ENCODE measurements at places on chromosomes 4 and X.

GRCh38 chr4:147928400-147928799, 196.5 kb downstream of the ARHGAP10 start:
- no peak for DNase-seq

GRCh38 chr4:82797040-82797404, 1.6 kb downstream of the SCD5 start:
- peak; percentile 33 for DNase-seq

- no peak for DNase-seq
These were observed 32.0 kb upstream of the SPON2 start for GRCh38 chr4:1204286-1204827.

DNA sequence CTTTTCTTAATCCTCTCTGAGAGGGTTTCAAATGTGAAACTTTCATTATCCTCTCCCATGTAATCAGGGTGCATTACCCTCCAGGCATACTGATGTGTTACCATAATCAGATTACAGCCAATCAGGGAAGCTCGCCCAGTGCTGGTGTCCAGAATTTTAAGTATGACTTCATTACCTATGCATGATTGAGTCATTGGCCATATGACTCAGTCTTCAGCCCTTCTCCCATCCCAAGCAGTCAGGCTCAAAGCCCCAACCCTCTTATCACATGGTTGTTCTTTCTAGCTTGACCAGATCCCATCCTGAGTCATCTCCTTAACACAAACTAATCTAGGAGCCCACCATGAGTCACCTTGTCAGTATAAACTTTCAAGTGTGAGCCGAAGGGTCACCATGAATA, 1668.1 kb upstream of the AGA start:
- DNase-seq, result no peak

DNA sequence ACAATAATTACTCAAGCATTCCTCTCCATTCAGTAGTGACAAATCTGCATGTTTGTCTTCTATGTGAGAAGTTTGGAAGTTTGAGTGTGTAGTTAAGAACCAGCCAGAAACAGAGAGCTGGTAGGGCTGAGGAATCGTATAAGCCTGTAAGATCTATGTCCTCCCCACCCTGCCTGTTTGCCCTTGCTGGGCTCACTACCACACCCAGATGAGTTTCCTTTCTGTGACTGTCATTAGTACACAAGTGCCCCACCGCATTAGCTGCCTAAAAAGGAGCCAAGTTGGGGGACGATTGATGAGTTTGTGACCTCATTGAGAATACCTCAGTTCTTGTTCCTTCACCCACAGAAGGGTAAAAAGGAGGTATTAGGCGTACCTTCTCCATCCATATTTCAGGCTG, 28.3 kb downstream of the DOCK11 start:
- no peak for DNase-seq

GRCh38 chr4:25043548-25043947, 12.8 kb upstream of the LGI2 start:
- DNase-seq, result no peak

GRCh38 chr4:109079201-109079600, 223.3 kb downstream of the COL25A1 start:
- no peak for DNase-seq

- no peak for DNase-seq
These were observed 45.9 kb downstream of the ABLIM2 start for GRCh38 chr4:8112672-8113071.

DNA sequence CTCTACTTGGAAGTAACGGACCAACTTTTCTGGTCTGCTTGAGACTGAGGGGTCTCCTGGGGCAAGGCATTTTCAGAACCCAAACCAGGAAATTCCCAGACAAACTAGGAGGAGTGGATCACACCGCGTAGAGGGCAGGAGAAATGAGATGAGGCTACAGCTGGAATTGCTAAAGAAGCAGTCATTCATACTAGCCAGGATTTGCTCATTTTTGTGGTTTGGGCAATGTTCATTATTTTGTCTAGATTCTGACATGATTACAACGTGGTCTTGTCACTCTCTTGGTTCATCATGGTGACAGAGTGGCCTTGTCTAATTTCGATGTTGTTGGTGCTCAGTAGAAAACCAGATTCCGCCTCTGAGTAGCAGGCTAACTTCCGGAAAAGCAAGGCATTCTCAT, 63.2 kb downstream of the BANK1 start:
- DNase-seq, result no peak

DNA sequence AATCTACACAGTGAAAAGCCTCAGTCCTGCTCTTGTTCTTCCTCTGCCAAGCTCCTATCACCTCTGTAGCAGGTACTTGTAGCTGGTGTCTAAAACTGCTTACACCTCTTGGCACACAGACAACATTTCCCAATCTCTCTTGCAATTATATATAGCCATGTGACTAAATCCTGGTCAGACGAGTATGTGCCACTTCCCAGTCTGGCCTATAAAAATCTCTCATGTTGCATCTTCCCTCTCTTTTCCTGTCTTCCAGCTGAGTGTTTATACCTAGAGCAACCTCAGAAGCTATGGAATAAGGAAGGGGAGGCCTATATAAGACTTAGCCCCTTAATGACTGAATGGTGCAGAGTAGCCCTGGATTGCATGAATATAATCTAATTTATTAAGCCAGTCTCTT, 105.8 kb downstream of the RNF150 start:
- peak; percentile 85 for DNase-seq

DNA sequence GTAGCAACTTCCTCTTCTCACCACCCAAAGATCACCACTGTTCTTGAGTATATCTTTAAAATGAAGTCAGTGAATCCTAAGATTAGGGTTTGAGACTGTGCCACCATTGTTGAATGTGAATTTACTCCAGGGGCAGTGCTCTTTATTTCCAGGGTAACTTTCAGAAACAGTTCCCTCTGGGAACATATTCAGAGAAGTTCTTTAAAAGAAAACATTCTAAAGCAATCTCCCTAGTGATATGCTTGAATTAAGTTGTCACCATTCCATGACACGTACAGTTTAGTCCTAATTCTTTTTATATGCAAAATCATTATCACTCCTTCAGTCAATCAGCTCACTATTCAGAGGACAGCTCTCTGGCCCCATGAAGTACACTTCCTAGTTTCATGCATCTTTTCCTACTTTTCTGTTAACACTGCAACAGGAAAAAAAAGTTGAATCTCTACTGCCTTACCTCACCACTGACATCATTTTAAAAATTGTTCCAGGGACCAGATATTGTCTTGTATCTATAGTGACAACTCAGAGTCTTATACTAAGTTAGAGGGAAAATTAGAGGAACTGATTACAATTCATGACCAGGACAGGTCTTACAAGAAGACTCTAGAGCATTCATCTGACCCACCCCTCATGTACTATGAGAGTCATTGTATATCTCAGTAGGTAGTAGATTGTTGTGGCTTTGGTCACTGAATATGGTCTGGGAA, 49.8 kb downstream of the PARM1 start:
- DNase-seq, result no peak

DNA sequence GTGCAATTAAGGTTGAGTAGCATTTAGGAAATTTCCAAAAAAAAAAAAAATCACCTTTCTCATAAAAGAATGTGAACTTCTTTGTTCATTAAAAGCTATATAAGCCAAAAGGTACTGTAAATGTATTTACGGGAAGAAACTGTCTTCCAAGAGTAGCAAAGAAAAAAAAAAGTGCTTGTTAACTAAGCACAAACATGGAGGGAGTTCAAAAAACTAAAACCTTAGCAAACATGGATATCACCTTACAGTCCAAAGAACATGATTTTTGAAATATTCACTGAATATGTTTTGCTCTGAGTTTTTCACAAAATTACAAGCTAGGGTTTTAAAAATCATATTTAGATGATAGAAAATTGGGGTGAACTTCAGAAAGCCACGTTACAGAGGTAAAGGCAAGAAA, 217.5 kb downstream of the ADAMTS3 start:
- DNase-seq, result no peak

DNA sequence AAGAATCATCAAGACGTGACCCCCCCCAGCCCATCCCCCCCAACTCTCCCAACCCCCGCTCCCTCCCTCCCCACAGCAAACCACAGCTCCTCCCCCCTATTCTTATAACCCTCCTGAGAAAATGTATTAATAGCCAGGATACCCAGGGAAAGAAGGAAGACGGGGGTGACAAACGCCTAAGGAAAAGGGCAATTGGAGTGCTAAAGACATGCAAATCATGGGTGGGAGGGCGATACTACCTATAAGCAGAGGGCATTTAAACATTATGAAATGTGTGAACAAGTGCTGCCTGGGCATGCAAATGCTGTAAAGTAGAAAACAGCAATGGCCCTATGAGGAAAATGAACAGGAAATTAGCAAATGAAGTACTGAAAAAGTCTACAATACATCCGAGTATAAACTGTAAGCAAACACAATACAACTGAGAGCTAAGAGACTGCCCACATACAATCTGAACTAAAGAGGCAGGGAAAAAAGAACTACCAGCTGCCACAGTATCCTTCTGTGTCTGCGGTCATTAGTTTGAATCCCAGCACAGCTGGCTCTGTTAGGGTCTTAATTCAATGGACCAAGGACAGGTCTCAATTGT, 2.4 kb downstream of the CXXC4 start:
- DNase-seq, result peak; percentile 59

Measured in NCI-H1105 treated with DMSO at 0.1 percent for 48 hours (cell line).